Activated naive CD4-positive, alpha-beta T cell treated with anti-CD3 and anti-CD28 coated beads, Interleukin-2, amount 50 U/mL, for 16 hours (primary cell): ENCODE measurements at places on chromosomes 2 and 18.

DNA sequence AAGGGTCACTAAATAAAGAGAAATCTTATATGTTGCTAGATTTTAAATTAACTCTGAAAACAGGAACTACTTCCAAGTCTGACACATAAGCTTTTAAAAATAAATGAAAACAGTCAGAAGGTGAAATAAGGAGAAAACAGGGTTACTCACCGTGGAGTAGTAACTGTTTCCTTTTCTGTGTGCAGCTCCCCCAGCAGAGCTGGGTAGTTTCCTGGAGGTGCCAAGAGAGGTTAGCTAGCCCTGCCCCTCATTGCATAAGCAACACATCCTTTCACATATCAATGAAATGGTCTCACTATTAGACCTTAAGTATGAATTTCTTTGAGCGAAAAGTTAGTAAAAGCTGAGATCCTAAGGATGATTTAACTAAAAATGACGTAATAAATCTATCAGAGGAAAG is 54.0 kb upstream of the GPR75 start:
- peak; percentile 17 for DNase-seq

DNA sequence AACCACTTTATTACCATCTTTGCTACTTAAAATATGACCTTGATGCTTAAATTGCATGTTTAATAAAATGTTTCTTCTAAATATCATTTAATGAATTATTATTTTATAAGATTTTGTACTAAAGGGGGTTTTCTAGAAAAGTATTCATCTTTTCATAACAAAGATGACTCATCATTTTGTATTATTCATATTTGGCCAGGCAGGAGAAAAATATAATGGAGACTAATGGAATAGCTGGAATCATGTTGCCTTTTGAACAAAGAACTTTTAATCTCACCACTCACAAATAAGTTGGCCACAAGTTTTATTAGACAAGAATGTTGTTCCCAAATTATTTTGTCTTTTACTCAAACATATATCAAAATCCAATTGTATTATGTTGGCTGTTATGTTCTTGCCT is 882.4 kb downstream of the DSC3 start:
- no peak for DNase-seq

- no peak for DNase-seq
Measured at GRCh38 chr2:241456546-241456945, 51.8 kb downstream of the STK25 start.

GRCh38 chr2:113025737-113026136 is 20.5 kb downstream of the IL36A start:
- no peak for DNase-seq

DNA sequence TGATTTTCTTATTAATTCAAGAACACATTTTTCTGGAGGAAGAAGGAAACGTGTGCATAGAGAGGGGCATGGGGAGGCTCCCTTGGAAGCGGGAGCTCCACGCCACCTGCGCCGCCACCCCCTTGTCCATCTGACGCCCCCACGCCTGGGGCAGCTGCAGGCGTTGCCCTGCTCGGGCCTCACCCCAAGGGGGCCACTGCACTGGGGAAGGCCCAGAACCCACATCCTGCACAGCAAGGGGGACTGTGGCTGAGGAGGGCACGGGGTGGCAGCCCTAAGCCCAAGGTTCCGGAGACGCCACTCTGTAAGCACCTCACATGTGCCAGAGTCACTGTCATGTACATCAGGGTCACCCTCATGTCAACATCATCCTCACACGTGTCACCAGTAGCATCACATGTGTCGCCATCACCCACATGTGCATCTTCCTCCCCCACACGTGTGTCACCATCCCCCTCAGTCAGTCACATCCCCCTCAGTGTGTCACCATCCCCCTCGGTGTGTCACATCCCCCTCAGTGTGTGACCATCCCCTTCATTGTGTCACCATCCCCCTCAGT is 486.7 kb upstream of the SALL3 start:
- DNase-seq, result no peak

DNA sequence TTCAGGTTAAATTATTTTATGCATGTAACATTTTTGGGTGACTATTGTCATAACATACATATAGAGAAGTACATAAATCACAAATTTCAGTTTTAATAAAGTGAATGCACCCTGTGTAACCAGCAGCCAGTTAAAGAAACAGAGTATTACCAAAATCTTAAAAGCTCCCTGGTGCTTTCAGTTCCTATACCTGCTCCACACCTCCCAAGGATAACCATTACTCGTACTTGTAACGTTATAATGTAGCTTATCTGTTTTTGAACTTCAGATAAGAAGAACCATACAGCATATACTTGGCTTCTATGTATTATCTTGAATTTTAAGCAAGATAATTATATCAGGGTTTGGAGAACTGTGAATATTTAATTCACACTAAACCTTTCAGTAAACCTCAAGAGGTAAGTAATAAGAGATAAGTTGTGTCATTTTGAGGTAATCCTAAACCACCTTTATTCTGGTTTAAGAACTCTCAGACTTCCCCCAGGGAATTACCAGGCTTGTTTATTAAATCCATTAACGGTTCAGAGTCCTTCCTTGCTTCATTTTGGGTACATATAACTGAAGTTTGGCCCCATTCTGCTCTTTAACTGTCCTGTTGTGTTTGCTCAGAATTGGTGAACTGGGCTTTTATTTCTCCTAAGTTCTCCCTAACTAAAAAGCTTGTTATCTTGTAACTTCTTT is 58.6 kb downstream of the LCLAT1 start:
- no peak for DNase-seq

DNA sequence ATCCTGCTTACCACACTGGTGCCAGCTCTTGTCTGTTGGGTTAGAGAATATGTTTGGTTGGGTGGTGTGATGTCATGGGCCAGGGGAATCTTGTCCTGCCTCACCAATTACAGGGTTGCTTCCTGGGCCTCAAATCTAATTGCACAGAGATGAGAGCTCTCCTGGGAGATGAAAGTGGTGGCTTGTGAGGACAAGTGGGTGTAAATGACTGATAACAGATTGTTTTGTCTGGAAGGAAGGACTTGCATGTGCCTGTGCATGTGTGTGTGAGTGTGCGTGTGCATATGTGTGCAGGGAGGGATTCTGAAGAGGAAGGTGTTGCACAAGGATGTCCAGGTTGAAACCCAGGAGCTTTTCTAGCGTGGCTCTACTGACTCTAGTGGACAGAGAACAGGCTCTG is 271.9 kb downstream of the LOXHD1 start:
- DNase-seq, result no peak

- no peak for DNase-seq
Measured at GRCh38 chr2:238456970-238457926, 30.5 kb downstream of the ASB1 start.

- no peak for DNase-seq
Measured at GRCh38 chr2:156797832-156798231, 361.7 kb downstream of the GPD2 start.

DNA sequence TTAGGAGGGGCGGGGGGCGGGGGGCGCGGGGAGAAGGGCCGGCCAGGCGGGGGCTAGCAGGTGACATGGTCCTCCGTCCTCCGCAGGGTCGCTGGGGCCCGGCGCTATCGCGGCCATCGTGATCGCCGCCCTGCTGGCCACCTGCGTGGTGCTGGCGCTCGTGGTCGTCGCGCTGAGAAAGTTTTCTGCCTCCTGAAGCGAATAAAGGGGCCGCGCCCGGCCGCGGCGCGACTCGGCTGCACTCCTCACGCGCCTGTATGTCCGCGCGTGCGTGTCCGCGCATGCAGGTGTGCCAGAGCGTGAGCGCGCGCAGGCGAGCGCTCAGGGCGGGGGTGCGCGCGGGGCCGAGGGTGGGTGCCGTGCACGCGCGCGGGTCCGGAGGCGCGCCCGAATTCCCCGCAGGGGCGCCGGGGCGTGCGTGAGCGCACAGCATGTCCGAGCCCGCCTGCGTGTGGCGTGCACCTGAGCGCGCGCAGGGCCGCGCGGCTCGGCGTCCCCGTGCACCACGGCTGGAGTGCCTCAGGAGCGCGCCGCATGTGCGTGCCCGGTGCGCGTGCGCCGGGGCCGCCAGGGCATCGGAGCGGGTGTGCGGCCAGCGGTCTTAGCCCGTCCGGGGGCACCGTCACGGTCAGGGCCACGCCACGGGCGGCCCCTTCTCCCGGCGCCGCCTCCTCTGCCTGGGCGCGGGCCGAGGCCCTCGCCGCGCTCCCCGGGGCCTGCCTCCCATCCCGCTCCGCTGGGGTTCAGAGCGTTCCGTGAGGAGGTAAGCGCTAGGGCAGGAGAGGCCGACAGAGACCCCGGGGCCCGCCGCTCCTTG is 6.3 kb downstream of the SNORC start:
- DNase-seq, result peak; percentile 26

- DNase-seq, result no peak
Measured at GRCh38 chr2:170147576-170147975, 30.4 kb upstream of the MYO3B start.

GRCh38 chr18:34866739-34867138 is 156.6 kb downstream of the DTNA start:
- no peak for DNase-seq

DNA sequence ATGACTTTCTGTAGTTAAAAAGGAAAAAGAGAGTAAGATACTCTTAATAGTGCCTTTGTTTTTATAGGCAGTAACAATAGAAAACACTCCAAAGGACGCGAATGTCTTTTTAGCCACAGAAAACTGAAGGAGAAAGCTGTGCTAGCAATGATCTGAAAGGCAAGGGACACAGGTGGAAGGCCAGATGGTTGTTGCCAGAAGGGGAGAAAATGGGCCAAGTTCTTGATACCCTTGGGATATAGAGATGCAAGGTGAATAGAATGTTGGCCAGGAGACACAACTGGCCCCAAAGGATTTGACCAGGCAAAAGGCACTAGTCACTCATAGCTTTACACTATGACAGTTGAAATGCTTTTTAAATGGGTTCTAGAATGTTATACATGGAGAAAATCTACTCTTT is 180.0 kb downstream of the NRXN1 start:
- DNase-seq, result no peak

DNA sequence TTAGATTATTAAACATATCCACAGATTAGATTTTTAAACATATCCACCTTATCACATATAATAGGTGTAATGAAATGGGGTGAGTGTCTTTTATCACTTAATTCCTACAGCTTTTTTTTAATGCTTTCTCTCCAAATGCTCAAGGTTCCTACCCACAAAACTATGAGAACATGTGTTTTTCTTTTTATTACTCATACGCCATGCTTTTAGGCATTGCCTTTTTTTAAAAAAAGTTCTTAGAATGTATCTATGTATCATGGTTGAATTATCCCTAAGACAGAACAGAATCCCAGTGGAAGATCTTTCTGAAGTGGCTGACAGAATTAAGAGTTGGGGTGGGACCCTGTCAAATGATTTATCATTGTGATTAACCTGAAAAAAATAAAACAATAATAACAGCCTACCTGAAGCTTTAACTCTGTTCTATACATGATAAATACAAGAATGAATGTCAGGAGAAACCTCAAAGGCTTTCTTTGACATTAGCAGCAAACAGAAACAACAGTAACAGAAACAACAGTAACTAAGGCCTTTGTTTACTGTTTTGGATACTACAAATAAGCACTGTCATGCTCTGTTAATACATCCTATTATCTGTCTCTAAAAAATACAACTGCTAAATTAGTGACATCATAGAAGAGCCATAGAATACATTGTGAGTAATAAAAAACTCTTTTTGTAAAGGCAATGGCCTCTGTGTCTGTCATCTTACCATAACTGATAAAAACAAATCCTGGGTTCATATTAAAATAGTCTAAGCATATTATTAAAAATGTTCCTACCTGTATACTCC is 4.1 kb upstream of the ZNF397 start:
- DNase-seq, result no peak

- DNase-seq, result no peak
Measured at GRCh38 chr18:48942554-48943261, 8.1 kb downstream of the SMAD7 start.

DNA sequence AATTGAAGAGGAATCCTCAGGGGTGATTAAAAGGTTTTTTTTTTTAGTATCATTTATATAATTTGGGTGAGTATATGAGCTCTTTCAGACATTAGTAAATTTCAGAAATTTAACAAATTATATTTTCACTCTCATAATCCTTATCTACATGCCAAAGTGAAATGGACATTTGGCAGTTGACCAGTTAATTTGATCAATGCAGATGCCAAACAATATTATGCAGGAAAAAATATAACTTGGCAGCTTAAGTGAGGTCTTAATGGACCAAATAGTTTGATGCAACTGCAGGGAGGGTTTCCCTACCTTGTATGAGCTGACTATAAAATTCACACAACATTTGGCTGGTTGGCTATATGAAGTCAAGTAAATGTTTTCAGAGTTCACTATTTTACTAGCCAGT is 185.2 kb downstream of the CCDC102B start:
- no peak for DNase-seq

- DNase-seq, result no peak
Measured at GRCh38 chr2:7607441-7608173, 690.4 kb downstream of the RNF144A start.

- no peak for DNase-seq
Measured at GRCh38 chr2:99852956-99853355, 289.4 kb downstream of the AFF3 start.

GRCh38 chr2:180505203-180505602 is 475.2 kb upstream of the UBE2E3 start:
- no peak for DNase-seq

DNA sequence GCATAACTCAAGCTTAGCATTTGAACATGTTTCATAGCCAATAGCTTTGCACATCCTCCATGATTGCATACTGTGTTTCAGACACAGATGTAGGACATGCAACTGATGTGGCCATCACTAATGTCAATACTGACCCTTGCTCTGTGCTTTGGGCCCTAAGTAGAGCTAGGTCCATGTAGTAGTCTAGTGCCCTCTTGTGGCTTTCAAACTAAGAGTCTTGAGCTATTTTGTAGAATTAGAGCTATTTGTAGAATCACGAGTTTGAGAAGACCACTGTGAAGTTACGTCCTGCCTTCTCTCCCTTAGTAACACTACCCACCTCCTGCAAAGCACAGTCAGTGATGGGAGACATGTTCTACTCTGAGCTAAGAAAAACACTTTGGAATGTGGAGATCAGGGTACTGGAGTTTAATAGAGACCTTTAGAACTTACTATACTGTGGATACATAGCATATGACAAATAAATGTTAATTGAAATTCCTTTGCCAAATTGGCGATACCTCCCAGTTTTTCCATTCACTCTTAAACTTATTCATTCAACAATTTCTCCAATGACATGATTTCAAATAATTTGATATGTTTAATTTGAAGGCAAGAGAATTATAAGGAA is 306.5 kb upstream of the TNP1 start:
- no peak for DNase-seq

DNA sequence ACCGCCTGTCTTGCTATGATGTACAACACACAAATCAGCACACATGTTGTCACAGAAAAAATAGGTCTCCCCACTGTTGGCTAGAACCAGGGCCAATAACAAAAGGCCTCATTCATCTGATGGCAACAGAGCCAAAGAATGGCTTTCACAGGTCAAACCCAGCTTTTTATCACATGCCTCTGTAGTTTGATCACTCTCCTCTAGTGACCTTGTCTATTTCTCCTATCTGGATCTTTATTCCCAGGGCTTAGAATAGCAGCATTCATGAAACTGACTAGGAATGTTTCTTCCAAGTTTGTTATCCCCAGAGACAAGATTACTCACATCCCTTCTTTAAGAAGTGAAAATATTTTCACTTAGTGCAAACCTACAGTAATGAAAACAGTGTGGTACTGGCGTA is 285.8 kb upstream of the GYPC start:
- DNase-seq, result no peak
